ENCODE measurements at places on chromosomes 11 and 22.

DNA sequence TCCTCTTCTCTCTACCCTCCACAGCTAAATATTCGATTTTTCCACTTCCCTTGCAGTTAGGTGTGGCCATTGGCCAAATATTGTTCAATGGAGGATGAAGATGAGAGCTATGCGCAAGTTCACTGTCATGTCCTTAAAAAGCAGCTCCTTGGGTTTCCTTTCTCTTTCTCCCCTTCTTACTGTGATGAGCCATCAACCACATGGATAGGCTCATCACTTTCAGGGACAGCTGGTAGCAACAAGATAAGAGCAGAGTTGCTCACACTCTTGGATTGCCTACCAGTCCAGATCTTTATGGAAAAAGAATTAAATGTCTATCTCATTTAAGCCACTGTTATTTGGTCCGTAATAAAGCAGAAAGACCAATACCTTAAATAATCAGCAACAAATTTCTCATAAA, 377.0 kb downstream of the DDX10 start:
- DNase-seq, result no peak

DNA sequence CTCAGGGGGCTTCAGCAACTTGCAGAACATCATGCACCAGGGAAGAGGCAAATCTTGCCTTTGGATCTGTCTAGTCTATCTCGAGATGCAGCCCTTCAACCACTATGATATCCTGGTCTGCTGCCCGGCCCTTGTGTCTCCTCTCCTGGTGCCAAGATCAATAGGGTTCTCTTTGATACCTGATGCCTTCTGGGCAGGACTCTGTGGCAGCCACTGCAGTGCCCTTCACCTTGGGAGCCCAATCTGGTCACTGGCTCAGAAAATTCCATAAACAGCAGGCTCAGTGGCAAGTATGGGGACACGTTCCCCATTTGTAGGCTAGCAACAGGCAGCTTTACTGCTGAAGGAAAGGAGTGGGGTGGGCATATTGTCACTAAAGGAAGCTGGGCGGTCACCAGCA, 23.4 kb downstream of the SYN3 start:
- DNase-seq, result no peak

GRCh38 chr11:35464308-35464707, 45.0 kb upstream of the SLC1A2 start:
- DNase-seq, result no peak

DNA sequence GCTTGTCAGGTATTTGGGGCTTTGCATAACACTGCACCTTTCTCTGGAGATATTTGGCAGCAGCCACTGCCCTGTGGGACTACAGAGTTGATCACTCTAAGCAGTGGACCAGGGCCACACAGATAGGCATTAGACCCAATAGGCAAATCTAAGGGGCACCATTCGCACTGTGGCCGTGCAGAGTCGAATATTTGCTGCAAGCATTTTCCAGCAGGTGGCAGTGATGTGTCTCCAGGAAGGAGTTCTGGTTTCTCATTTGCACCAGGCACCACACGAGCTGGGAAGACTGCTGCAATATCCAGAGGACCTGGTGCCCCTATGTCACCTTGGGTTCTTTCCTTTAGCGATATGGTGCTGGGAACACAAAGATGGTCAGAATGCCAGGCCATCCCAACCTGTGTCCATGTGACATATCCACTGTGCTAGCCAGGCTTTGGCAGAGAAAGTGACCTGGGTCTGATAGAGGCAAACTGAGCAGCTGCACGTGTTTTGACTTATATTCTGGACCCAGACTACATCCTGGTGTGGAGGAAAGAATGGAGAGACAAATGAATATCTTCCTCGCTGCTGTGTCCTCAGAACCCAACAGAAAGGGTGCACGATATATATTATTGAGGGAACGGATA, 318.7 kb downstream of the BUD13 start:
- peak; percentile 22 for DNase-seq

DNA sequence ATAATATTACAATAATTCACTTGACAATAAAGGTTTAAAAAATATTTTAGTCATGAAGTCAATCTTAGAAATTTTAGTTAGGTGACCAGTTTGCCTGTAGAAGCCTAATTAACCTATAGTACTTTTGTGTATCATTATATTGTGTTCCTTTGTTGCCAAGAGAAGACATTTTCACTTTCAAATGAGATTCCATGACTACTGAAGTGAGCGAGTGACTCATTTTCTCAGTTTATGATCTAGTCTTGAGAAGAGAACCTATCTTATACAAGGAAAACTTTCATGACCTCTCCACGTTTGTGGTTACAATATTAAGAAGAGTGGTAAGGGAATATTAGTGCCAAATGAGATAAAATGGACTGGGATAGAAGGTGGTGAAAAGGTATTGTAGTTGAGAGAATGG, 423.9 kb upstream of the CHORDC1 start:
- no peak for DNase-seq

DNA sequence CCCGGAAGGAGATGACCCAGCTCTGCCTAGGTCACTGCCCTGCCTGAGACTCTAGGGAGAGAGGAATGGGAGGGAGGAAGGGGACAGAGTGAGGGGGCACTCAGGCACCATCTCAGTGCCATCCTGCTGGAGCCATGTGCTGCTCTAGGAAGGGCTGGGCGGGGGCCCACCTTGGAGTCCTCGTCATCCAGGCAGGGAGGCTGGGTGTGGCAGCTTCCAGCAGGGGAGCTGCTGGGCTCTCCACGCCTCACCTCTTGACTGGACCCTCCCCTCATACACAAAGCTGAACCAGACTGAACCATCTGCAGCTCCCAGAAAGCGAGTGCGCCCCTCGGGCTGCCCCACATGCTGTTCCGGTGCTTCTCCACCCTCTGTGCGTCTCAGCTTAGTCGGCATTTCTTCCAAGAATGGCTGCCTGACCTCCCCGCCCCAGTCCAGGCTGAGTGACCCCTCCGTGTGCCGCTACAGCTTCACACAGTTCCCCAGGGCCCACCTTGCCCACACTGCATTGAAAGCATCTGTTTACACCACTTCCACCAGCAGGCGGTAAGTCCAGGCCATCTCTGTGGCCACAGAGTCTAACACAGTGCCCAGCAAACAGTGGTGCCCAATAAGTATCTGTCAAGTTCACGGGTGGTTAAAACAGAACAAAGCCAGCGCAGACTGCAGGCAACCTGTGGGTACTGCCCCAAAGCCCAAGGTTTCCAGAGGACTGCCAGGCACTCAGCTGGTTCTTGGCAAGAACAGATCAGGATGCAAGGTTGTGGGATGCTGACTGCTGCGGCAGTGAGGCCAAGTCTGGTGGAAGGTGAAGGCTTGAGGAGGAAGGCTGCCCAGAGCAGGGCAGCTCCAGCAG, 9.4 kb upstream of the TRIM29 start:
- DNase-seq, result no peak

GRCh38 chr22:22731374-22731676, 86.9 kb downstream of the GGTLC2 start:
- DNase-seq, result no peak

DNA sequence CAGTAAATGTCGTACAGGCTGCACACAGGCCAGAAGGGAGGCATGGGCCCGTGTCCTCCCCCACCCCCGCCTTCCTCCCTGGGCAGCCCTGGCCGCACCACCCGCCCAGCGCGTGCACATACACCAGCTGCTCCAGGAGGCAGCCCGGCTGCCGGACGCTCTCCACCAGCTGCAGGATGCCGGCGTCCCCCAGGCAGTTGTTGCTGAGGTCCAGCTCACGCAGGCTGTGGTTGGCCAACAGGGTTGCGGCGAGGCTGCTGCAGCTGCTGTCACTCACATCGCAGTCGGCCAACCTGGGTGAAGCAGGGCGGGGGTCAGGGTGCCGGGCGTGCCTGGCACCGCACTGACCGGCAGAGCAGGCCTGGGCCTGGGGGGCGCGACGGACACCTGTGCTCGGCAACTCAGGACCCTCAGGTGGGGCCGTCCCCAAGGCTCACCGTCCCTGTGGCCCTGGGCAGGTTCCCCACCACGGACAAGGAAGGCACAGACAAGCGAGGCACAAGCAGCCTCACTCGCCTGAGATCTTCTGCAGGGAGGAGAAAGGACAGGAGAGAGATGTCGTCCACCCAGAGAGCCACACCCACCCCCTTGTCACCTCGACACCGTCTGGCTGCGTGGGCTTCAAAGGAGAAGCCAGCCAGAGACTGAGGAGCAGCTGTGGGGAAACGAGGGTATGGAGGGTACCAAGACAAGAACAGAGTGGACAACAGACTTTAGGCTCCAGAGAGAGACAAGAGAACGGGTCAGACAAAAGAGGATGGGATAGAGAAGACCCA, 12.1 kb downstream of the RNH1 start:
- no peak for DNase-seq

- no peak for DNase-seq
Observed at GRCh38 chr11:116916052-116916451, 78.6 kb upstream of the APOA1 start.

DNA sequence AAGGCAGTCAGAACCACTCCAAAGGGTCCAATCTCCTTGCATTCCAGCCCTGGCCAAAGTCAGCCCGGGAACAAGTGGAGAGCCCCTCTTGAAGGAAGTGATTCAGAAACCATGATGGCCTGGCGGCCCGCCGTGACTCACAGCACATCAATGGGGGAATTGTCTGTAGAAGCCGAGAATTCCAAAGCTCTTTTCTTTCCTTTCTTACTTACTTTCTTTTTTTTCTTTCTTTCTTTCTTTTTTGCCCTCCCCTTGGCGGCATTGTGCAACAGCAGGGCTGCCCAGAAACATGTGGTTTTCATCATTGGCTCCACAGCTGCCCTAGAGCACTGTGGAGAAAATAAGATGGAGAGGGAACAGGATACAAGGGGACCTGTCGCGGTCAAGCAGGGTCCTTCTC, 140.2 kb upstream of the TIMP3 start:
- no peak for DNase-seq

- DNase-seq, result no peak
Observed at GRCh38 chr22:37243402-37244113, 511 bp downstream of the RAC2 start.

- DNase-seq, result peak; percentile 43
Observed at GRCh38 chr11:72221386-72222075, 3.0 kb upstream of the INPPL1 start.

DNA sequence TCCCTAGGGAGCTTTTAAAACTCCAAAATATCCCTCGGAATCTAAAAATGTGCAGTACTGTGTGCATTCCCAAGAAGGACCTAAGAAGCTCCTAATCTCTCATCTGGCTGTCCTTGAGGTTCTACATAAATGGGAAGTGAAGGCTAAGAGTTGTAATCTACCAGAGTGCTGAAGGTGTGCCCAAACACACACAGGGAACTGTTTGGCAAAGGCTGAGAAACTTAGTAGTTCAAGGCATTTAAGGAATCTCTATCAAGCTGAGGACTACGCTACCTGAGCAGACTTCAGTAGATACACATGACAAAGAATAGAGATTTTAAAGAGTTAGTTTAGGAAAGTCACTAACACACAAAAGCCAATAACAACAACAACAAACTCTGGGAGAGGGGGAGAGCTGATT, 71.1 kb downstream of the TTC28 start:
- no peak for DNase-seq

- no peak for DNase-seq
Observed at GRCh38 chr22:36385491-36386350, 2.0 kb downstream of the MYH9 start.

DNA sequence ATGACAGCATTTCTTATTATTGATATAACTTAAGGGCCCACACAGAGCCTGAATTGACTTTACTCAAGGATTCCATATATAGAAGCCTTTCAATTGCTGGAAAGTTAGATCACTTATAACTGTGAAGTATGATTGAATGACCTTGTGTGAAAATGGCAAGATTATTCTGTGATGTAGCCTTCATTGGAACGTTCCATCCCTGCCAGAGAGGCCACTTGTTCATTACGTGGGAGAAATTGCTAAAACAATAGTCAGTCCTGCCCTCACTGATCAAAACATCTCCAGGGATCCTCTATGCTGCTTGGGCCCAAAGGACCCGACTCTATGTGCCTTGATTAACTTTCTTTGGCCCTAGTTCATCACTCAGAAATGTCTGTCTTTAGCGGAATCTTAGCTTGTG, 159.5 kb upstream of the BLID start:
- DNase-seq, result no peak

DNA sequence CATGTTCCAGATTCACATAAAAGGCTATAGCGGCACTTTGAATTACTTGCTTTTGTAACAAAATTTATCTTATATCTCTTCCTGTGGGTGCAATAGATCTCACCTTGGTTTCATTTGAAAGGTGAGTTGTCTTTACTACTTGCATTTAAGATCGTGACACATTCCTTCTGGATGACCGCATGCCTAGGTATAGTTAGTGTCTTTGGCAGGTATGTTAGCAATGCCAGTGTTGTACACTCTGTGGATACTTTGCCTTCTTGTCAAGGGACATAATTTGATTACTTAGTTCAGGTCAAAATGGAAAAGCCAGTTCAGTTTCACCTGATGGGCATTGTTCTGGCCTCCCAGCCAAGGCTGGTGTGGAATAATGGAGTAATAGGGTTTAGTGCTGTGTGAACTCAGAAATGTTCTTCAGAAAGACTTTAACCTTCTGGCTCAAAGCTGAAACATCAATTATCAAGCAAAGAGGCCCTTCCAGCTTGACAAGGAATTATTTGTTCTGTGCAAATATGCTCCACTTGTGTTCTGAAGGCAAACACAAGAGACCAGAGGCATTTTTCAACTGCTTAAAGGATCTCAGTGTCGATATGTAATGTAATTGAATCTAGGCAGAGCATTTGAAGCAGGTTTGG, 64.6 kb downstream of the AMOTL1 start:
- DNase-seq, result no peak

- DNase-seq, result peak; percentile 50
Observed at GRCh38 chr11:85827748-85828639, 17.1 kb upstream of the SYTL2 start.

- DNase-seq, result no peak
Observed at GRCh38 chr11:1731451-1732059, 18.8 kb downstream of the IFITM10 start.

DNA sequence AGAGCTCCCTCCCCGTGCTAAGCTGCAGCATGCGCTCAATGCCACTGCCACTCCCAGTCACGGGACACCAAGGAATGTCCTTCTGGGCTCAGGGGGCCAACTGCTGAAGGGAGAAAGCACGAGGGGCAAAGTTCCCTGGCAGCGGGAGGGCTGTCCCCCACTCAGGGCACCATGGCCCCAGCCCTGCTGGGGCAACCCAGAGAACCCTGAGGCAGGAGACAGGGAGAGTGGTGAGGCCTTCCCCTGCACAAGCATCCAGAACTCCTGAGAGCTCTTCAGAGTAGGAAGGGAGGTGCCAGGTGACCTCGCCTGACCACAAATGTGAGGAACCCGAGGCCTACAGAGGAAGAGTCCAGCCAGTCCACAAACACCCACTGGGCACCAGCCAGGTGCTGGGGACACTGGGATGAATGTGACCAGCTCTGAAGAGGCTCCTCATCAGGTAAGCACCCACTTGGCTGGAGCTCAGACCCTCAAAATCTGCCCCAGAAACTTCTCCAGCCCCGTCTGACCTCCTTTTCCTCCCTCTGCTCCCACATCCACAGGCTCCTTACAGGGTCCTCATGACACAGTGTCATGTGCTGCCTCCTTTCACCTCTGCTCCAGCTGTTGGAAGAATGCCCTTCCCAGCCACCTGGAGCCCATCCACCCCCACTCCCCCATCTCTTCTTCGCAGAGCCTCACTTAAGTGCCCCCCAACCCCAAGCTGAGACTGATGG, 15.6 kb downstream of the GDPD5 start:
- DNase-seq, result no peak

- no peak for DNase-seq
Observed at GRCh38 chr11:130449996-130450769, 1.7 kb downstream of the ADAMTS15 start.
